Amygdala (tissue), 56 donors: ENCODE measurements at places on chromosomes 3 and 15.

- DNase-seq: peak; percentile 58
Measured at GRCh38 chr15:93302080-93302765, 213.2 kb upstream of the RGMA start.

DNA sequence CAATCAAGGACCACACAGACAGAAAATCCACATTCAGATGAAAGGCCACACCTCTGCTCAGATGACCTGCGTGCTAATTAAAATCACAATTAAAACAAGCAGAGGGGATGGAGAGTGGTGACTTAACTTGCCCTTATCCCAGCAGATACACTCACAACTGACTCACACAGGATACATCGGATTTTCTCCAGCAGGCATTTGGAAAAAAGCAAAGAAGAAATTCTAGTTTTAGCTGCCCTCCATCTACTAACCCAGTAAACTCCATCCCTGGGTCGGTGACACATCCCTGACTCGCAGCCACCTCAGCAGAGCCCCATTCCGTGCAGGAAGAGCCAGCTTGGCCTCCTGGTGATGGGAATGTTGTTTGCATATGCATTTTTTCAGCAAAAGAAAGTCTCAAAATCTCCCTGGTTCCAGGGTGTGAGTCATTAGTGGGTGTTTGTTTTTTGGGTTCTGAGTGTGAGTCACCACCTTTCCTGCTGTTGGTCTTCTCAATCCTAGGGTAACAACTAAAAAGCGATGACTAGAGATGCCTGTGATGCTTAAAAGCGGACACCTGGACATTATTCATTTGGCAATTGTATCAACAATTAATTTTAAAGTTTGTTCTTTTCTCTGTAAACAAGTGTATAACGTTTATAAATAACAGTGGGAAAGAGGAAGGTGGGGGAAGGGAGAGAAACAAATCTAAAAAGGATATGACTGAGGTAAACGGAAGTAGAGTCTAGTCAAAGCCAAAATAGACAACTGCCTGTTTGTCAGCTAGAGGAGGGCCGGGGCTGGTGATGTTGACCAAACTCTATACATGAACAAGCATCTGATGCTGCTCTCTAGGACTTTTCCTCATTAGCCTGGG lies 49.8 kb upstream of the SLC4A7 start:
- peak; percentile 24 for DNase-seq

DNA sequence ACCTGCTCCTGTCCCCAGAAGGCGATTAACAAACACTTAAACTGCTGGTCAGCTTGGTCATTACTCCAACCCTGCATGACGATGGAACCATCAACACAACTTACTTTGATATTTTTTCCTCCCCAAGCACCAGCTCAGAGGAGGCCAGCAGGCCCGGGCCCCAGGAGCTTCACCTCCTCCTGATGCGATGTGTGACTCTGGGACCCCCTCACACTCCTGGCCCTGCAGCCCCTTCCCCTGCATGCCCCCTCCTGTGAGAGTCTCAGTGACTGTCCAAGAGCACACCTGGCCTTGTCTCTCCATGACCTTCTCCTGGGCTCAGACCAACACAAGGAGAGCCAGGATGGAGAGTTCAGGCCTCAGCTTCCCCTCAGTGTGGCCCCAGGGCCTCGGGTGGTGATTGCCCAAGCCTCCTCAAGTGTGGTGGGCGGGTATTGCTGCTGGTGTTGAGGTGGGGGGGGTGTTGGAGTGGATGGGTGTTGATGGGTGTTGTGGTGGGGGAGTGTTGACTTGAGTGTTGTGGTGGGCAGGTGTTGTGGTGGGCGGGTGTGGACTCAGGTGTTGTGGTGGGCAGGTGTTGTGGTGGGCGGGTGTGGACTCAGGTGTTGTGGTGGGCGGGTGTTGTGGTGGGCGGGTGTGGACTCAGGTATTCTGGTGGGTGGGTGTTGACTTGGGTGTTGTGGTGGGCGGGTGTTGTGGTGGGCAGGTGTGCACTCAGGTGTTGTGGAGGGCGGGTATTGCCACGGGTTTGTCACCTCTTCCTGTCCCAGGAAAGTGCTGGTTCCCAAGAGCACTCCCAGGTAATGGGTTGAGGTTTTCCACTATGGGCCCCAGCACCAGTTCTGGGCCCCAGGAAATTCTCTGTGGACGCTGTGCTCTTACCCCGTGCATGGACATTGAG lies 68.1 kb downstream of the TFRC start:
- DNase-seq: no peak

DNA sequence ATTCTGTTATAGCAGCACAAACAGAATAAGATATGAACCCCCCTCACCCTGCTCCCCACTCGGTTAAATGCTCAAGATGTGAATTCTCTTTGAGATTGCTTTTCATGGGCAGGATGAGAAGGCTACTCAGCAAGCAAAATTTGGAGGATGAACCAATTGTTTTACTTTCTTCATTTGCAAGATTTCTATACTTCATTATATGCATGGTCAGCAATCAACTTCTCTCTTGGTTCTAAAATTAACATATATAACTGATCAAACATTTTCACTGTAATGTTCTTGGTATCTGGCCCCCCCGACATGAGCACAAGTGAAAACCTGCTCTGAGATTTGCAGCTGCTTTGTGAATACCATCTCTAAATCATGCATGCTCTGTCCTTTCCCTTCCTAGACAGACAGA lies 556.1 kb upstream of the MDFIC2 start:
- DNase-seq: no peak

DNA sequence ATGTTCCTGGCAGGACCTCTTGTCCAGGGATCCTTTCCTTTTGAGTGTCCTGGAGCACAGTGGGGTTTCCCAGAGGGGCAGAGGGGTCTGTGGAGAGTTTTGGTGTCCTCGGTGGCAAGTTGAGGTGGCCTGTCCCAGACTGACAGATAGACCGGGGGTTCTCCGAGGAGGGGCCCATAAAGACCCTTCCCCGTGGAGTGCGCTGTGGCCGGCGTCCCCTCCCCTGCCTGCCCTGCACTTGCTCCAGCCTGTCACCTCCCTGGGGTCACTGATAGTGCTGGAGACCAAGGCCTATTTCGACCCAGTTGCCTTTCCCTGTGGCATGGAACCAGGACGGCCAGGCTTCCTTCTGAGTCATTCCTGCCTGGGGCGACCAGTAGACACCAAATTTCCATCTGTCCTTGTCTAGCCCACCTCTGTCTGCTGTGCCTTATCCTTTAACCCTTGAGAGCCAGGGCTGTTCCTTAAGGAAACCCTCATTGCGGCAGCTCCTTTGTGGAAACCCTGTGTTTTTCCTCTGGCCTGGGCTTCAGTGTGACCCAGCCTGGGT lies 2.9 kb downstream of the MUC4 start:
- DNase-seq: no peak

- no peak for DNase-seq
Measured at GRCh38 chr3:186472456-186473008, 71.6 kb downstream of the CRYGS start.
